ENCODE measurements at places on chromosomes 13 and 19.
A peak's percentile ranks its signal among the peaks of the same experiment; 100 is the strongest.

GRCh38 chr13:57629391-57629804 is 2.1 kb upstream of the PCDH17 start:
- no peak for DNase-seq

DNA sequence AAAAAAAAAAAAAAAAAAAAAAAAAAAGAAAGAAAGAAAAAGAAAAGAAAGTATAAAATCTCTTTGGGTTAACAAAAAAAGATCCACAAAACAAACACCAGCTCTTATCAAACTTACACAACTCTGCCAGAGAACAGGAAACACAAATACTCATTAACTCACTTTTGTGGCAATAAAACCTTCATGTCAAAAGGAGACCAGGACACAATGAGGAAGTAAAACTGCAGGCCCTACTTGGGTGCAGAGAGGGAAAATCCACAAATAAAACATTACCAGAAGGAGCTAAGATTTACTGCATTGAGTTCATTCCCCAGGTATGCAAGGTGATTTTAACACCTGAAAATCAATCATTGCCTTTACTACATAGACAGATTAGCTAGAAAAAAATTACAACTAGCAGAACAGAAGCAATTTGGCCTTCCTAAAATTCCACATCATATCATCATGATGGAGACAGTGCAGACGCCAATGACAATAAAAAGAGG is 9.6 kb upstream of the CEACAM5 start:
- no peak for DNase-seq

- DNase-seq: no peak
These were observed 333.1 kb downstream of the GPC6 start for GRCh38 chr13:93559718-93560117.

GRCh38 chr13:92510416-92510815 is 716.2 kb upstream of the GPC6 start:
- DNase-seq: no peak

- DNase-seq: no peak
These were observed 29.0 kb downstream of the DZIP1 start for GRCh38 chr13:95615539-95615938.

- no peak for DNase-seq
These were observed 16.5 kb downstream of the RXFP2 start for GRCh38 chr13:31755803-31756212.

DNA sequence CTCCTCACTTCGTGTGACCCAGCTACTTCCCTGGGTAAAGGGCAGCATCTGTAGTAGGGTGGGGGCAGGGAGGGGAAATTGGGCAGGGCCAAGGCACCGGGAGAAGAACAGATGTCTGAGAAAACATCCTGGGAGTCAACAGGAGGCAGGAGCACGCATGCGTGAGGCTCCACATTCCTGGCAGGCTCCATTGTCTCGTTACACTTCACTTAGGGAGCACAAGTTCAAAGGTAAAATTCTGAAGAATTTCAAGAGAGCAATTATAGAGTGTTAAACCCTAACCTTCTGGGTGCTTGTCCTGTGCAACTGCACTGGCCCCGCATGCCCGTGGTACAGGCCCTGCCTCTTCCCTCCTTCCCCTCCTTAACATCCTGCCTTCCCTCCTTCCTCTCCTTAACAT is 79.6 kb upstream of the POMP start:
- DNase-seq: no peak

DNA sequence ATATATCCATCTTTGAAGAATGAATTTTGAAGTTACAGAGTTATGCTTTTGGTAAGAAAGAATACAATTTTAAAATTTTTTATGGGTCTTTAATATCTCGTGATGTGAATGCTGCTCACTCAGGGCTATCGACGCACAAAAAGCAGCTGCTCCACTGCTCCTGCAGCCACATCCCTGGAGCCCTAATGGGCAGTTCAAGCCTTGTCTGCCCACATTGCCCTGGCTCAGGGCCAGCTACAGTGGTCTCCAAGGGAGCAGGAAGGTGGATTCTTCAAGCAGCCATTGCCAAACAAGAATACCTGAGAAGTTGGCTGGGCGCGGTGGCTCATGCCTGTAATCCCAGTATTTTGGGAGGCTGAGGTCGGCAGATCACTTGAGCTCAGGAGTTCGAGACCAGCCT is 85.8 kb downstream of the IPO5 start:
- DNase-seq: no peak

GRCh38 chr13:62337109-62337880 is 921.6 kb upstream of the PCDH20 start:
- DNase-seq: no peak

DNA sequence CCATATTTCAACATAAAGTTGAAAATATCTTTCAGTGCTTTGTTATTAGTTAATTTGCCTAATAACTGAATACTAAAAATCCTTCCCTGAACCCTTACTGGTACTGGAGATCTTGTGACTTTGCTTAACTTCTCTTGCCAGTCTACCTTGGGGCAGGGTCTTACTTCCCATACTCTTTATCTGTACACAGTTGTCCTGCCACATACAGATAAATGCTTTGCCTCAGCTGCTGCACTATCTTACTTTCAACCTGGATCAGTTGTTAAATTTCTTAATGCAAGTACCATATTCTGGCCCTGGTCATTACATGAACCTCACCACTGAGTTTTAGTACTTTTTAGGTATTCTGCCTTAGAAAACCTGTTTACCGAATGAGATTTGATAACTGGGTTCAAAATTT is 107.6 kb downstream of the PIBF1 start:
- DNase-seq: no peak

DNA sequence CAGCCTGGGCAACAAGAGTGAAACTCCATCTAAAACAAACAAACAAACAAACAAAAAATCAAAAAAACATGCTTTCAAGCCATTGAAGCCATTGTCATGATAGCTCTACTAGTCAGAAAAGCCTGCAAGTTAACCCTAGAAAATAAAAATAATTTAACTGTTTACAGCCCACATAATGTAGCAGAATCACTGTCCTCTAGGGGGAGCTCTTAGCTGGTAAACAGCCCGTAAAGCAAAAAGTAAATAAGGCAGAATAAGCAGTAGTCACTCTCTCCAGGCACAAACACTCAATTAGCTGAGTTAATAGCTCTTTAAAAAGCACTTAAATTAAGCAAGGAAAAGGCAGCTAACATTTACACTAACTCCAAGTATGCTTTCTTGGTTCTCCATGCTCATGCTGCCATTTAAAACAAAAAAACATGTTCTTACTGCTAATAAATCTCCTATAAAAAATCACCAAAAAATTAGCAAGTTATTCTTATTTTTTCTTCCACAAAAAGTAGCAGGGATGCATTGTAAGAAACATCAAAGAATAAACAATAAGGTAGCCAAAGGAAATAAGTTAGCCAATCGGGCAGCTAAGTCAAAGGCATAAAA is 11.3 kb downstream of the LILRB4 start:
- no peak for DNase-seq

- no peak for DNase-seq
These were observed 11.1 kb upstream of the ATP12A start for GRCh38 chr13:24668955-24669582.

- DNase-seq: no peak
These were observed 232.4 kb downstream of the POSTN start for GRCh38 chr13:37366044-37366770.

DNA sequence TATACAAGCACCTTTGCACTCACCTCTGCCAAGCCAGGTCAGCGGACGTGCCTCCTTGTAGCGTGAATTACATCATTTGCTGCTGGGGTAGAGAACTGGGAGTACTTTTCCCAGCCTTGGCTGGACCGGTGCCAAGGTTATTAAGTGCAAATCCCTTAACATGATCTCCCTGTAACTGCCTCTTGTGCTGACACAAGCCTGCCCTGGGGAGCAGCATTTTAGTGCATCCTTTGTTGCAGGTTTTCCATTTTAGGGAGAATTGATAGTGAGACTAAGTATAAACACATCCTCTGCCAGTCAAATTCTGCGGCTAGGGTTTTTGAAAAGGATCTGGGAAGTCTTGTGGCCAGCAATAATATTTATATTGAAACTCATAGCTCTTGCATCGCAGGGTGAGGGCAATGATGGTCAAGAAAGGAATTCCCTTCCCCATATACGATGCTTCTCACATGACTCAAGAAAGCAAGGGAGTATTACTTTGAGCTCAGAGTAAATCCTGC is 32.7 kb upstream of the DCLK1 start:
- no peak for DNase-seq

- DNase-seq: no peak
These were observed 3.4 kb downstream of the GGN start for GRCh38 chr19:38384209-38385027.

- no peak for DNase-seq
These were observed 528.4 kb upstream of the NBEA start for GRCh38 chr13:34413538-34414210.

GRCh38 chr13:80742033-80742432 is 401.1 kb upstream of the SPRY2 start:
- no peak for DNase-seq

DNA sequence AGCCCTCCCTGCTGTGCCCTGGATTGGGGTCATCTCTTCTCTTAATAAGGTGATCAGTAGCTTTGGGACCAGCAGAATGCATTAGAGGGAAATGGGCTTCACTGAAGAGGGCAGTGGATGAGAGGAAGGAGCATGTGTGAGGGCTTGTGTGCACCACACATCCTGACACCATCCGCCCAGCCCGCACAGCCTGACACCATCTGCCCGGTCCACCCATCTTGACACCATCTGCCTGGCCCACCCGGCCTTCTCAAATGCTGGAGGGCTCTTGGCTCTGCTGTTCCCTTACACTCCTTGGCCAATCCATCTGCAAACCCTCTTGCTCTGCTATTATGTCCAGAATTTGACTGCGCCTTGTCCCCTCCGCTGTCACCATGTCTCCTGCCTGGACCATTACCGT is 41.8 kb downstream of the BICRA start:
- DNase-seq: no peak

- DNase-seq: no peak
These were observed 350.7 kb downstream of the UQCRFS1 start for GRCh38 chr19:28862238-28862637.

- no peak for DNase-seq
These were observed 9.8 kb downstream of the ZSWIM4 start for GRCh38 chr19:13804830-13805683.

DNA sequence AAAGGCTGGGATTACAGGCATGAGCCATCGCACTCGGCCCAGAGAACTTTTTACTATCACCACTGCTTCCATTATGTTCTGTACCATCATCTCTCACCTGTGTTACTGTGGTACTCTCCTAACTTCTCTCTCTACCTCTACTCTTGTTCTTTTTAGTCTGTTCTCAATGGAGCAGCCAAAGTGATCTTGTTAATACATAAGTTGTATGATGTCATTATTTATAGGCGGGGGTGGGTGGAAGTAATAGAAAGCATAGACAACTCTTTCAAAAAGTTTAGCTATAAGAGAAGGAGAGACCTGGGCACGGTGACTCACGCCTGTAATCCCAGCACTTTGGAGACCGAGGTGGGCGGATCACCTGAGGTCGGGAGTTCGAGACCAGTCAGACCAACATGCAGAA is 3.0 kb downstream of the ZNF570 start:
- no peak for DNase-seq

DNA sequence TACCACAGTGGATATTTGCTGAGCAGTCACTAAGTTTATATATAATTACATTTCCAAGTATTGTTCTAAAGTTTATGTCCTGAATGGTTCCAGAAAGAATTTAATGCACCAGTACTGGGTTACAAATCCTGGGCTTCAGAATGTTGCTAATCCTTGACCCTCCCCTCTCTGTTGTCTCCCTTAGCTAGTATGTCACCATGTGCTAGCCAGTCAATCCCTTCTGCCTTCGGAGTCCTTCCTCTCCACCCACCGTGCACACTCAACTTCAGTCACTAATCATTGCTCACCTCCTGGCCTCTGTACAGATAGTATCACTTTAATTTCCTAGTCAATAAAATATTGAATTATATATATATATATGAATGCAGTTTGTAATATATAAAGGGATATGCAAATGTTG is 7.5 kb downstream of the FAM124A start:
- no peak for DNase-seq

DNA sequence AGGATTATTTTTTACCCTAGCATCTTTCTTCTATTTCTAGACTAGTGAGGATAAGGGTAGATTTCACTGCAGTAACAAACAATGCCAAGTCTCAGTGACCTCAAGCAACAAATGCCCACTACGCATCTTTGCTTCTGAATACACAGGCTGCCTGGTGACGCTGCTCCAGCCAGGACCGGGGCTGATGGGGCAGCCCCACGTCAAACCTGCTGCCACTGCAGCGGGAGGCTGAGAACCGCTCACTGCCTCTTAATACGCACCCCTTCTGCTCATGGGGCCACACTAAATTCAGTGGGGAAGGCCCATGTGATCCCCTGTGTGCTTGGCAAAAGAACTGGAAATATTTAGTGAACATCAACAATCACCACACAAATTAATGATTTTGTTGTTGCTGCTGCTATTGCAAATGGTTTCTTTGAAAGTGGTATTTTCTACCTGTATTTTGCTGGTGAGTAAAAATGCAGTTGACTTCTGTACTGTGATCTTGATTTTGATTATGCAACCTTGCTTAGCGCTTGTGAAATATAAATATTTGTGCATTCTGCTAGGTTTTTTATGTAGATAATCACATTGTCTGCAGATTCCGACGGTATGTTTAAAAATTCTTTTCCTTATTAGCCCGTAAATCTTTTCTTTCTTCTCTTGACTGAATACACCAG is 139.5 kb upstream of the SPACA7 start:
- no peak for DNase-seq

DNA sequence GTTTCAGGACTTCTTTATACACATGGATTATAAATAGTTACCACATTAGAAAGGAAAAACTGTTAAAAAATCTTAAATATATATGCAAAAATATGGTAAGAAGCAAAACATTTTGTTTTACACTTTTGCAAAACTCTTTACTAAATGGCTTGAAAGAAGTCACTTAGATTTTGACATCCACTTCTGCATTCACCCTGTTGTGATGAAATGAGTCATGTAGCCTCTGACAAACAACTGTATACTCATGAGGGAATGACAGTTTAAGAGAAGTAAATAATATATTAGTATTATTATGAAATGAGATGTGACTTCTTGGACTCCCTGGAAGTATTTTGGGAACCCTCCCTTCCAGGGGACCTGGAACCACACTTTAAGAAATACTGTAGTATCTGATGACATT is 275.6 kb downstream of the DACH1 start:
- DNase-seq: no peak

- no peak for DNase-seq
These were observed 2.4 kb downstream of the CDX2 start for GRCh38 chr13:27966641-27967202.

GRCh38 chr13:46721054-46721453 is 75.9 kb downstream of the ESD start:
- peak; percentile 1 for DNase-seq

DNA sequence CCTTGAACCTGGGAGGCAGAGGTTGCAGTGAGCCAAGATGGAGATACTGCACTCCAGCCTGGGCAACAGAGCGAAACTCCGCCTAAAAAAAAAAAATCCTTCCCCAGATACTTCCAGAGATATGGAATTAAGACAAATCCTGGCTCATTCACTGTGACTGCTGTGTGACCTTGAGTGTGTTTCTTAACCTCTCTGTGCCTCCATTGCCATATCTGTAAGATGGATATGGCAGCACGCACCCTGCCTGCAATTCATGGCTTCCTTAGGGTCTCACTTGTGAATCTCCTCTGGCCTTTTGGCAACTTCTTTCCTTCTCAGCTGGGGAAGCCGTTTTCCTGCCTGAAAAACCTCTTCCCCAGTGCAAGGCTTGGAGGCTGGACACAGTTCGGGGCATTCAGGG is 33.8 kb upstream of the ONECUT3 start:
- DNase-seq: no peak

- no peak for DNase-seq
These were observed 1335.3 kb downstream of the EFNB2 start for GRCh38 chr13:105200181-105200580.

All from T-helper 22 cell (primary cell).